CD4-positive, alpha-beta T cell treated with Interleukin-12 subunit alpha and Interleukin-12 subunit beta, for 1 hour (primary cell): ENCODE measurements at places on chromosomes 7 and 10.

GRCh38 chr10:63634488-63635065 lies 113.4 kb downstream of the REEP3 start:
- DNase-seq = no peak

DNA sequence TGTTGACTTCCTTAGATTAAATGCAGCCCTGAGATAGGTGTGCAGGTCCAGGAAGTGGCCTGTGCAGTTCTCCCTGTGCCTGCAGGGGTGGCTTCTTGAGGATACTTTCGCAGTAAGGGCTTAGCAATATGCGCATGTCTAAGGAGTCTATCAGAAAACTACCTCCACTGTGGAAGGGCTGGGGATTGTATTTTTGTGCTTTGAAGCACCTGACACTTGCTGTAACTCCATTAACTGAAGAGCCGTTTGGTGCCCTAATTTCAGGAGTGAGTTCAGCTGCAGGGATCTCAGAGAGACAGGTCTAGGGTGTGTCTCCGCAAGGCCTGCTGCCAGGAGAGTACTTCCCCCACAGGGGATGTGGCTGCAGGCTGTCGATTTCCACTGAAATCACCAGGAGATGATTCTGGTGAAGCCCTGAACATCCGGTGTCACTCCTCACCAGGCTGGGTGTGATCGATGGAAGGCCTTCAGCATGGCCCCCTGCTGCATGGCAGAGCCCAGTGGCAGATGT lies 35.5 kb downstream of the IKZF1 start:
- peak; percentile 64 for DNase-seq

GRCh38 chr10:84342584-84342983 lies 14.2 kb downstream of the CCSER2 start:
- no peak for DNase-seq

GRCh38 chr7:96636979-96637378 lies 72.7 kb downstream of the SEM1 start:
- no peak for DNase-seq

GRCh38 chr10:18238870-18239485 lies 98.8 kb downstream of the CACNB2 start:
- peak; percentile 9 for DNase-seq
